ENCODE measurements at places on chromosomes 7 and 10. TPM values are rescaled to one million over a fixed set of nuclear protein-coding genes. Genes with fewer than 3 reads are reported as not detected.
A peak's percentile ranks its signal among the peaks of the same experiment; 100 is the strongest.

Gene TAS2R40
- total RNA-seq, result not detected

Gene MYH16
- total RNA-seq, result 29.6 TPM

Gene CCZ1
- 67.2 TPM for total RNA-seq

Gene CARD11
- 0.17 TPM for total RNA-seq

Gene CXCL12
- not detected for total RNA-seq

Gene CYP3A5
- 0.18 TPM for total RNA-seq

Gene PAPOLB
- total RNA-seq, result not detected

Gene SMNDC1
- total RNA-seq, result 7.0 TPM

Gene ERVW-1
- not detected for total RNA-seq

Gene SPDYE1
- total RNA-seq, result not detected

Gene ARPC1B
- total RNA-seq, result 360 TPM

DNA sequence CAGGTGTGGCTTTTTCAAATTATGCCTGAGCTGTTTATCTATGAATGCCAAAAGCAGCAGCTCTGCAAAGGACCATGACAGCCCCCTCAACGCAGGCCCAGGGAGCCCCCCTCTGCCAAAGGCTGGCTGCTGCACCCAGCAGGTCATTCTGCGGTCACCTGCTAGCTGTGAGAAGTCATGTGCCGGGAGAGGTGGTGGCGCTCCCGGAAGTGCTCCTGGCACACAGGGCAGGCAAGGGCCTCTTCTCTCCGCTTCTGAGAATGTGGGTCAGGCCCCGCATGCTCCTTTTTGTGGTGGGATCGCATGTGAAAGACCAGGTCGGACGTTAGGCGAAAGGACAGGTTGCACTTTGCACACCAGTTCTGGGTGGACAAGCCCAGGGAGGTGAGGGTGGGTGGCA lies 16.4 kb downstream of the ZNF488 start:
- DNase-seq, result no peak

GRCh38 chr10:4596951-4597350 lies 229.1 kb upstream of the AKR1E2 start:
- DNase-seq, result no peak

DNA sequence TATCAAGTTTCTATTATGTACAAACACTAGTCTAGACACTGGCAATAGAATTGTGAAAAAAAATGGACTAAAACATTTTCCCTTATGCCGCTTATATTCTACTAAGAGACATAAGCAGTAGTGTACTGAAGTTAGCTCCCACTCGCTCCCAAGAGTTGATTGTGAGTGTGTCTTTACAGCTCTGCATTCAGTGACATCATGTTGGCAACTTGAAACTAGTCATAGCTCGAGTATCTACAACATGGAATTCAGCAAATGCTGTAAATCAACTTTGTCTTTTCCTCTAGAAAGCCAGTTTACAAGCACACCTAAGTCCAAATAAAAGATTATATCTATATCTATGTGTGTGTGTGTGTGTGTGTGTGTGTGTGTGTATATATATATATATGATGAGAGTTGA lies 58.8 kb upstream of the MAGI2 start:
- DNase-seq, result no peak

- DNase-seq, result no peak
These were observed 3.0 kb upstream of the NAMPT start for GRCh38 chr7:106287786-106288185.

- DNase-seq, result no peak
These were observed 199.0 kb downstream of the PTEN start for GRCh38 chr10:88062385-88062784.

GRCh38 chr7:115269486-115269885 lies 347.6 kb downstream of the MDFIC start:
- no peak for DNase-seq

DNA sequence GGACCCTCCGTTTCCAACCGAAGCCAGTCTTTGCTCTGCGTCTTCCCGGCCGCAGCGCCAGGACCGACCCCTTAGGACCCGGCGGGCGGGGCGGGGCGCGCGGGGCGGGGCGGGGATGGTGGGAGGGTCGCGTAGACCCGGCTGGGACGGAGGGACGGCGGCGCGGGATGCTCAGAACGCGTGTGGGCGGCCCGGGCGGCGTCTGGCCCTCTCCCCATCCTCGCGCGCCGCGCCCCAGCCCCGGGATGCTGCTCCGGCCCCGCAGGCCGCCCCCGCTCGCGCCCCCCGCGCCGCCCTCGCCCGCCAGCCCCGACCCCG lies at the start of gene UTF1:
UTF1 (plus strand) TSS at position 174 of the 318 bp plus-strand sequence; CDS start at position 246, 72 bp downstream.
- no peak for DNase-seq

DNA sequence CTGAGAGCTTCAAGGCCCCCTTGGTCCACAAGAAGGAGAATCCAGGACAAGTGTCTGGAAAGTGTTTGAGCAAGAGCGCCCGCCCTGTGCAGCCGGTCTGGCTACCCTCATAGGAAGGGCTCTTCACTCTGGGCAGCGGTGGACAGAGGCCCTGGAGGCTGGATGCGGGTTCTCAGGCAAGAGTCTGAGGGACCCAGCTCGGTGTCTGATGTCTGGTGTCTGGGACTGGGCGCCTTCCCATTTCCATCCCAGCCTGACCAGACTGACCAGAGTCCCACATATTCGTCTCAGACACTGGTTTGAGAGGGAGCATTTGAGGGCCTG lies 59.8 kb downstream of the HK1 start:
- no peak for DNase-seq

DNA sequence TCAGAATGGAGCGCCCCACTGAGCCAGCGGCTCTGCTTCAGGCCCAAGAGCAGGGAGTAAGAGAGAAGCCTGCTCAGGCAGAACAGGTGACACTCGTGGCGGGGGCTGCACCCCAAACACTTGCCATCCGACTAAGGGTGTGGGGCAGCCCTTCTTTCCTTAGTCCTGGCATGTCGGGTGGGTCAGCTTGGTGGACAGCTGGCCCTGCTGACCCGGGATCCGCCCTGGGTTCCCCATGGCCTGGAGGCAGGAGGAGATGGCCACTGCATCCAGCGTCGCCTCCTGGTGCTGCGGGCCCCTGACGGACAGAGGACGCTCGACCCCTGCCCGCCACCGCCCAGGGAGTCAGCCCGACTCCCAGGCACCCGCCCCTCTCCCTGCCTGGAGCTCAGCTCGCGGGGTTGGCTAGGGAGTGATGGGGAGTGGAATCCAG lies 1.2 kb upstream of the PAOX start:
- DNase-seq, result no peak

DNA sequence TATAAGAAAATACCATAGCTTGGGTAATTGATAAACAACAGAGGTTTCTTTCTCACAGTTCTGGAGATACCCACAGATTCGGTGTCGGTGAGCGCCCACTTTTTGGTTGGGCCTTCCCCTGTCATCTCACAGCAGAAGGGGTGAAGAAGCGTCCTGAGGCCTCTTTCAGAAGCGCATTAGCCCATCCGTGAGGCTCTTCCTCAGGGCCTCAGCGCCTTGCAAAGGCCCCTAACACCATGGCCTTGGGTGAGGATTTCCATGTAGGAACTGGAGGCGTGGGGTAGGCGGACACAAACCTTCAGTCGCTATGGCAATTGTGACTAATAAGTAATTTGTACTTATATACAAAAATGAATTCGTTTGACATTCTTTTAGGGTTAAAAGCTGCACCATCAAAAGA lies 316.0 kb downstream of the PTPRN2 start:
- no peak for DNase-seq

- no peak for DNase-seq
These were observed 42.7 kb upstream of the CHST3 start for GRCh38 chr10:71921324-71922027.

DNA sequence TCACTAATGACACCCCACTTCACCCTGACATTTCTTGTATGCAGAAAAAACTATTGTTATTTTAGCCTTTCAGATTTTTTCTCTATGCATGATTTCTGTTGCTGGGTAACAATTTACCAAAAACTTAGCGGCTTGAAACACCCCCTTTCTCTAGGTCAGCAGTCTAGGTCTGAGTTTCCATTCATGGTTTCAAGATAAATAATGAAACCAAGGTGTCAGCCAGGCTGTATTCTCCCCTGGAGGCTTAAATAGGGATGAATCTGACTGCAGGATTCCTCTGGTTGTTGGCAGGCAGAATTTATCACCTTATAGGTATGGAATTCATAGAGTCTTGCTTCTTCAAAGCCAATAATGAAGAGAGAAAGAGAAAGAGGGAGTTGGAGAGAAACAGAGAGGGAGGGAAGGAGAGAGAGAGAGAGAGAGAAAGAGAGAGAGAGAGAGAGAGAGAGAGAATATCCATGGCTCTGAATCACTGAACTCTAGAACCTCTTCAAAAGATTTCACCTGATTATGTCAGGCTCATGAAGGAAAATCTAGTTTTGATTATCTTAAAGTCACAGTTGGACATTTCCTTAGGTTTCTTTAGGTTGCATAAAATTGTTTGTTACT lies 1224.6 kb upstream of the LRRTM3 start:
- no peak for DNase-seq

- no peak for DNase-seq
These were observed 10.0 kb downstream of the HHEX start for GRCh38 chr10:92699518-92700381.

- DNase-seq, result peak; percentile 46
These were observed 86.1 kb upstream of the DNAJB6 start for GRCh38 chr7:157250605-157251228.

- no peak for DNase-seq
These were observed 648.3 kb downstream of the TNS3 start for GRCh38 chr7:46933596-46933995.
